ENCODE measurements at places on chromosomes 2 and 18.
A peak's percentile ranks its signal among the peaks of the same experiment; 100 is the strongest.

GRCh38 chr2:75023666-75024455 lies 65.4 kb downstream of the POLE4 start:
- DNase-seq, result no peak

- DNase-seq, result no peak
Measured at GRCh38 chr2:73053316-73054114, 18.0 kb downstream of the SFXN5 start.

- no peak for DNase-seq
Measured at GRCh38 chr2:26634636-26635230, 6.4 kb downstream of the CIB4 start.

GRCh38 chr2:230930928-230931555 lies 6.0 kb upstream of the GPR55 start:
- no peak for DNase-seq

GRCh38 chr18:48580782-48581181 lies 42.0 kb downstream of the CTIF start:
- no peak for DNase-seq

DNA sequence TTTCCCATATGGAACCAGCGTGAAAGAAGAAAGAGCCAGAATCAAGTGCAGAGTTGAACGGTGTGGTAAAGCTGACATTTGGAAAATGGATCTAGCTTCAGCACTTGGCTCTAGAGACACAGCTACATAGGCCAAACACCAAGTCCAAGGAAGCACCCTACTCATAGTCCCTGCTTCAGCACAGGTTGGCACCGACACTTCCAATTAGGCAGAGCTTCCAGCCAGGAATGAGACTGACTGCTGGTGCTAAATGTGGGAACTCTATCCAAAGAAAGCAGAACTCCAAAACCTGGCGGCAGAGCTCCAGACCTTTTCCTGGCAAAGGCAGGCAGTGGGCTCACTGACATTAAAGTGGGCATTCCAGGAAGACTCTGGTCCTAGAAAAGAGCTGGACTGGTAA lies 125.4 kb upstream of the CTNNA2 start:
- no peak for DNase-seq

- no peak for DNase-seq
Measured at GRCh38 chr2:143528021-143528420, 398.8 kb downstream of the ARHGAP15 start.

DNA sequence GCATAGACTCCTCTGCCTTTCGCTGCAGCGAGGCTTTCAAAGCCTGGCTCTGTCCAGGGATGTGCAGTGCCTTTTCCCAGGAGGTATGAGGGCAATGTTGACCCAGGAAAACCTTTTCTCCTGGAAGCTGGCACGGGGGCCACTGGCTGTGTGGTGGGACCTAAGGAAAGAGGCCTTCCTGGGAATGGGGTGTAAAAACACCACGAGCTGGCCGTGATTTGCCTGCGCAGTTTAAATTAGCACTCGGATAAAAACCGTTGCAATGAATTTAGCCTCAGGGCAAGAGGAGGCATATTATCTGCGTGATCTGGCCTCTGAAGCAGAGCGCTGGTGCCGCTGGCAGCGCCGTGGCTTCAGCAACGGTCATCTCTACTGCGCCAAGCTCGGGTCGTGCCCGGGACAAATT lies 3.0 kb downstream of the OSR1 start:
- no peak for DNase-seq

DNA sequence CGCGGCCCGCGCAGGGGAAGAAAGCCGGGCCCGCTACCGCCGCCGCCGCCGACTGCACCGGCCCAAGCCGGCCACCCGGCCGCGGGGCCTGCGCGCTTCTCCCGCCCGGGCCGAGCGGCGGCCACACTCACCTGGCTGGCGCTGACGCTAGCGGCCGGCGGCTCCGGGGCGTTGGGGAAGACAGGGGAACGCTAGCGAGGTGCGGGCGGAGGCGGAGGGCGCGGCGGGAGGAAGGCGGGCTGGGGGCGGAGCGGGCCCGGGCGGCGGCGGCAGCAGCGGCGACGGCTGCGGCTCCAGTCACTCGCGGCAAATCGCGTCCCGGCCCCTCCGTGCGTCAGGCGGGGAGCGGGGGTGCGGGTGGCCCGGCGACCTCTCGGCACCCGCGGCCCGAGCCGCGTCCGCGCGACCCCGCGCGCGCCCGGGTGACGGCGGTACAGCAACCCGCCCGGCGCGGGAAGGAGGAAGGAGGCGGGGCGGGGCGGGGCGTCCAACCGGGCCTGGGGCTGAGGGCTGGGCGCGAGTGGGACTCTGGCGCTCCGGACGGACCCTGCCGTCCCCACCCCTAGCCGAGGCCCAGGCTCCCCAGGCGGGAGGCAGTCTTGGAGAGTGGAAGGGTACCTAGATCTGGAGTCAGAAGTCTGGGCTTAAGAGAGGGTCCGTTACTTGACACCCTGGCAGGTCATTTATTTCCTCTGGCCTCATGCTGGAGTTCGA lies at the start of gene SESTD1:
TSS of gene SESTD1 (minus strand) at position 465 of the 714 bp plus-strand sequence. CDS start 72,991 bp downstream, outside the sequence.
- DNase-seq, result peak; percentile 23

DNA sequence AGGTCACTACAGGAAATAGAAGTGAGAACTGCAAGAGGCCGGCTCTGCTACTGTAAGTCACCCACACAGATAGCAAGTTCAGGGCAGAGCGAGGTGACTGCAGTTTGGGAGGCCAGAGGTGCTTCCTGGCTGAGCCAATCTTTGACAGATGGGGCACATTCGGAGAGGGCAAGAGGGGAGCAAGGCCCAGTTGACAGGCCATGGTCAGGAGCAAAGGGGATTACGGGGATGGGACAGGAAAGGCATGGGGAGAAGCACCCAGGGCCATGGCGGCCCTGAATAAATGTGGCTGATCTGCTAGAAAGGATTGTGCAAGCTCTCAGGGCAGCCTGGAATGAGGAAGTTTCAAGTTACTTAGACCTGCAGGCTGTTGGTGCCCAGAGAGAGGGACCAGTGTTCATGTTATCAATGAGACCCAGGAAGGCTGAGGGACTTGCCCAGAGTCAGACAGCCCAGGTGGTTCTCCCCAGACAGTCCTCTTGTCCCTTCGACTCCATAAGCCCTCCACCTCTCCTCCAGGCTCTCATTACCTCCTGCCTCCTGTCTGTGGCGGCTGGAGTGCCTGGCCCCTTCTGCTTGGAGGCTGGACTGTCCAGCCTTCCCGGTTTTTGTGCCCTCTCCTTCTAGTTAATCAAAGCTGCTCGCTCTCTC lies 123.3 kb downstream of the CTIF start:
- DNase-seq, result no peak

DNA sequence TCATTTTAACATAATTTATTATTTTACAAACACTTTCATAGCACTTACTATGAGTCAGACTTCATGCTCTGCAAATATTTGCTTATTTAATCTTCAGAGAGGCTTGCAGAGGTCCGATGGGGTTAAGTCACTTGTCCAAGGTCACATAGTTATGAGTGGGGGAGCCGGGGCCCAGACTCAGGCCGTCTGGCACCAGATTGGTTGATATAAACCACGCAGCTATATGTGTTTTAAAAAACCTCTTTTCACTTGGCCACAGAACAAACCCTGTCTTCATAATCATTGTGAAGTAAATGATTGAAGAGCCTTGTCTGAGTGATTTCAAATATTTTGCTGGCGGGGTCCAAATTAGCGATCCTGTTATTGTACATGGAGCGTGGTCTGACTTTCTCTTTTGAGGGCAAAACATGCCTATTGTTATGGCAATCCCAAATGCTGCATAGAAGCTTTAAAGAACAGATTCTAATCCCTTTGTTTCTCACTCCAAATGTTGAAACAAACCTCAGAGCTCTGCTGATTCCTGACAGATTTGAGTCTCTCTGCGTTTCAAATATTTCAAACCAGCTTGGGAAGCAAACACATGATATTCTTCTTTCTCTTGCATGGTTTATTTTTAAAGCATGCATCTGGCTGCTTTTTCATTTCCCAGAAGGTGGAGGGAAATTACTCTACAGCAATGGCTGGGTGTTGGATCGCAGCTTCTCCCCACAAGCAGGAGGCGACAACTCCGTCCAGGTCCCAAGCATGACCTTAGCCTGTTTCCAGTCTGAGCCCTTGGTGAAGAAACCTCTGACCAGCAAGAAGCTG lies 142.4 kb downstream of the DDX1 start:
- no peak for DNase-seq
